T-helper 22 cell (primary cell): ENCODE measurements at places on chromosomes 7 and 10.

GRCh38 chr10:5078547-5079180, 15.6 kb upstream of the AKR1C3 start:
- DNase-seq: no peak

GRCh38 chr7:44460325-44460724, 30.1 kb downstream of the NUDCD3 start:
- peak; percentile 64 for DNase-seq

- DNase-seq: peak; percentile 20
These were observed 74.6 kb downstream of the CUL1 start for GRCh38 chr7:148773334-148773733.

GRCh38 chr10:103761075-103761920, 94.1 kb downstream of the SH3PXD2A start:
- DNase-seq: no peak

GRCh38 chr10:6721964-6722615, 142.0 kb upstream of the PRKCQ start:
- DNase-seq: no peak

DNA sequence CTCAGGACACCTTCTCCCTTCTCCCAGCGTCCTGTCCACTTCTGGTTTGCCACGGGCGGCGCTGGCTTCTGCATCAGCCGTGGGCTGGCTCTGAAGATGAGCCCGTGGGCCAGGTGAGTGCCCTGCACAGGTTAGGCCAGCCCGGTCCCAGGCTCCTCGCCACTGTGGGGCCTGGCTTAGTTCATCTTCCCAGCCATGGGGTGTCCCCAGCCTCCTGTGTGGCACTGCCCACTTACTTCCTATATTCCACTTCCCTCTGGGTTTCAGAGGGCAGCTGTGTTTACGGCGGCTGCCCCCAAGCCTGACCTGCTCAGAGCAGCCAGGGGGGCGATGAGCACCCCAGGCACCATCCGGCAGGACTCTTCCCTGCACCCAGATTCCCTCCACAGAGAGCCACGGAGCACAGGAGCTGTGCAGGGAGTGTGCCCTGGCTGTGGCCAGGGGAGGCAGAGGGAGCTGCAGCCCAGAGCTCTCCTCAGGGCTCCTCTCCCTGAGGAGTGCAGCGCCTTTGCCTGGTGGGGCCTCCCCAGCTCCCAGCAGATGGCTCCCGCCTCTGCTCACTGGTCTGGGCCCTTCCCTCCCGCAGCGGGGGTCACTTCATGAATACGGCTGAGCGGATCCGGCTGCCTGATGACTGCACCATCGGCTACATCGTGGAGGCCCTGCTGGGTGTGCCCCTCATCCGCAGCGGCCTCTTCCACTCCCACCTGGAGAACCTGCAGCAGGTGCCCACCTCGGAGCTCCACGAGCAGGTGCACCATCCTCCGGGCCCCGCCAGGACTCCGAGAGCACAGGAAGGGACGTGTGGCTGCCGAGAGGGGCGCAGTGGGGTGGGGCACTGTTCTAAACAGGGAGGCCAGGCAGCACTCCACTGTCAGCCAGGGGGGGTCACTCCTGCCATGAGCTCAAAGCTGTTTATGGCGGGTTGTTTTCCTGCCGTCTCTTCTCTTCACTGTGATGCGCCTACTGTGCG, 6.4 kb downstream of the LFNG start:
- DNase-seq: no peak

GRCh38 chr7:4739528-4739992, 35.9 kb upstream of the AP5Z1 start:
- peak; percentile 16 for DNase-seq

DNA sequence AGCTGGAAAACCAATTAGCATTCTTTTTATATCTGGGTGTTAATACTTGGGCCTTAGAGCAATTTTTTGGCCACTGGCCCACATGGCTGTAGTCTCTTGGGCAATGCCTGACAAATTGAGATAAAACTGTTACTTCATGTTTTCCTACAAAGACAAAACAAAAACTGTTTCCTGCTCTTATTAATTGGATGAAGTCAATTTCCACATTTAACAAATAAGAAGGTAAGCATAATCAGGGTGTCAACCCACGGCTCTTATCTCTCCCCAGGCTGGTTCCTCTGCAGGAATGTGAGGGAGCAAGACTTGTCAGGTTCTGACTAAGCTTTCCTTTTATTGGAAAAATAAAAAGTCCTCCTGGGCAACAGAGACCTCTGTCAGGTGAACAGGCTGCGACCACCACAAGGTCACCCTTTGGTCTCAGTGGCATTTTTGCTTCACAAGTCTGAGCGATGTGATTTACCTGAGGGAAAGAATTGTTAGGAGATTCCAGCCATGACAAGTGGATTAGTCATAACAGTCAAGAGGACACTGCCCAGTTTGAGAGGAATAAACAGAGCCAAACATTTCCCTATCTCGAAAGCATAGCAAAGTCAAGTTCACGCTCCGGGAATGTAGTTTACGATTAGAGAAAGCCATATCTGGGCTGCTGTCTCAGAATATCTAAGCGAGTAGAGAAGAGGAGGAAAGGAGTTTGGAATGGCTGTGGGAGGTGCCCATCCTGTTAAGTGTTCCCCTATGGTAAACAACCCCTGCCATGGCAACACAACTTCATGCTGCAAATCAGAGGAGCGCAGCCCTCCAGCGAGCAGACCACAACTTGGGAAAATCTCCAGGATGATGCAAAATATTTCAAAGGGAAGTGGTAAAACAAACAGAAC, 144.4 kb downstream of the TES start:
- DNase-seq: no peak

DNA sequence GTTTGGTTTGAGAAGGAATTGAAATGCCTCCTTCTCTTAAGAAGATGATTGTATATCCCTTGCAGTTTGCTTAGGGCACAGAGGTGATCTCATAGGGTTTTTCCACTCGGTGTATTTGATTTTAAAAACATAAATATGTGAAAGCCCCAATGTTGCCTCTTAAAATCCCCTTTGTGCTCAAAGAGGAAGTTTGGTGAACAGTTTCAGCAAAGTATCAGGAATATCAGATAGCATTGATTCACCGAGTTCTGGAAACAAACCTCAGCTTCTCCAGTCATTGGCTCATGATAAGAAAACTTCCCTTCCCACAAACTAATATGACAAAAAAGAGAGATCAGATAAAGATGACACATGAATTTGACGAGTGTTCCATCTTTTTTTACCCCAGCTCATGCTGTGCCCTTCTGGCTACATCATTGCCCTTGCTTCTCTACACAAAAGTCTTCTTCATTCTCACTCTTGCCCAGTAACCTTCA, 20.1 kb upstream of the SMNDC1 start:
- no peak for DNase-seq

GRCh38 chr10:88793712-88794299, 8.7 kb upstream of the LIPM start:
- no peak for DNase-seq

- no peak for DNase-seq
These were observed 271.0 kb downstream of the SKAP2 start for GRCh38 chr7:26593393-26593792.

DNA sequence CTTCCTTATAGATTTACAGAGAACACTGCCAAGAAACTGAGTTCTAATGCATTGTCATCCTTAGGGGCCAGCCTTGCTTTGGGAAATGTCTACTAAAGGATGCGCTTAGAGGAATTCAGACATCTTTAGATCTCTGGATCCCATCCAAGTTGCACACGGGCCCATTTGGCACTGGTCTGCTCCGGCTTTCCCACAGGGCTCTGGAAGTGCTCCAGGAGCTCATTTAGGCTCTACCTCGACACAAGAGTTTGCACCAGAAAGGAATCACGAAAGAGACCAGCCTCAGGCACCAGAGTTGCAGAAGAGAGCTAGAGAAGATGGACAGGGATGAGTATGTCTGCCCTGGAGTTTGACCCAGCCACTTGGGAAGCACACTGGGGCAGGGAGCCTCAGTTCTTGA, 150.1 kb upstream of the TMEM72 start:
- no peak for DNase-seq

DNA sequence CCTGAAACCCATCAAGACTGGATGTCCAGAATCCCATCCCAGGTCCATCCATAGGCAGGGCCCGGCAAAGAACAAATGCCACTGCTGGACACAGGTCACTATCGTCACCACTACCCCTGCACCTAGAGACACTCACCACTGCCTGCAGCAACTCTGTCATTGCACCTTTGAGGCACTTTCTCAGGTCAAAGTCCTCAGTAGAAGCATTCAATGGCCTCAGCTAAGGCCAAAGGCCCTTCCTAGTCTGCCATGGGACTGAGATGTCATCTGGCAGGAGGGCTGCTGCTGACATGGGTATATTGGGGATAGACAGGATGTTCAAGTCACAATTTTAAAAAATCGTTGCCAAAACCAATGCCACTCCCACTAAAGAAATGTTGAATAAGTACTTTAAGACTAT, 58.7 kb downstream of the GPAM start:
- no peak for DNase-seq

DNA sequence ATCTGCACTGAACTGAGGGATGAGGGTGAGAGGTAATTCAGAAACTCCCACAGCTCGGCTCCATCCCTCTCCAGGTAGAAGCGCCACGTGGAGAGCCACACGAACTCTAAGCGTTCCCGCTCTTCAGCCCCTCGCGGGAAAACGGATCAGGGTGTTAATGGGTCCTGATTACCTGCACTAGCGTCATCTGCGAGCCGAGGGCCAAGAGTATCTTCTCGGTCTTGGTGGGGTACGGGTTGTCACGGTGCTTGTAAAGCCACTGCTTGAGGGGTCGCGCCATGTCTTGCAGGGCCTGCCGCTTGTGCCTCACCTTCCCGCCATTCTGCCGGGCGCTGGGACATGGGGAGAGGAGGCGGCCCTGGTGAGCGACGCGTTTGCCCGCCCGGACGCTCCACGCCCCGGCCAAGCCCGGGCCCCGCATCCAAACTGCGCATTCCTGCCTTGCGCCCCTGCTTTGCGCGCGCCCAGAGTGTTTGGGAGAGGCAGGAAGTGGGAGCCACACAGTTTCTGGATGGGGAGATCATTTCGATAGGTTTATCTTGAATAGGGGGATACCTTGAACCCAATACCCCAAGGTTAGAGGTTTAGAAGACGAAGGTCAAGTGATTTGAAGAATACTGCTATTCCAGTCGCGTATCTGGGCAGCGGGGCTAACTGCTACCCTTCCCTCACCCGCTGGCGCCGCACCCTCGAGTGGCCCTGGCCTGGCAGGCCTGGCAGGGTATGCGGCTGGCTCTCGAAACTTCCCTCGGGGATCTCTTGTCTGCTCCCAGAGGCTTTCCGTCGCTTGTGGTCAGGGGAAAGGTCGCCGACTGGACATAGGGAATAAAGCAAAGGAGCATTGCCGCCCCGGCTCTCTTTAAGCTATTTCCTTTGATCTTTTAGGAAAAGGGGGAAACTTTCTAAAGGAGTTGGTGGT, 4.2 kb downstream of the MKX start:
- no peak for DNase-seq
